Astrocyte of the hippocampus (primary cell): ENCODE measurements at places on chromosomes 5 and 9.

GRCh38 chr5:90740244-90740799 lies 181.7 kb downstream of the ADGRV1 start:
- DNase-seq = no peak

GRCh38 chr5:130168211-130168610 lies 263.9 kb downstream of the CHSY3 start:
- peak; percentile 51 for DNase-seq

DNA sequence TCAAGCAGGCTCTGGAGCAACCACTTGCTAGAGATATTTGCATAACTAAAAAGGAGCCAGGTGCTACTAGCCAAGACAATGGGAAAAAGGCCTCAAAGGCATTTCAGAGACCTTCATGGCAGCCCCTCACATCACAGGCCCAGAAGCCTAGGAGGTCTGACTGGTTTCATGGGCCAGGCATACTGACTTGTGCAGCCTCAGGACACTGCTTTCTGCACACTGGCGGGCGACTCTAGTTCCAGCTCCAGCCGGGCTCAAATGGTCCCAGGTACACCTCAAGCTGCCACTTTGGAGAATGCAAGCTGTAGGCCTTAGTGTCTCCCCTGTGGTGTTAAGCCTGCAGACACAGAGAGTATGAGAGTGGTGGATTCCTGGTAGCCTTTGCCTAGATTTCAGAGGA lies 27.1 kb downstream of the COX7C start:
- no peak for DNase-seq

GRCh38 chr9:3525096-3525835 lies 535 bp downstream of the RFX3 start:
- no peak for DNase-seq

DNA sequence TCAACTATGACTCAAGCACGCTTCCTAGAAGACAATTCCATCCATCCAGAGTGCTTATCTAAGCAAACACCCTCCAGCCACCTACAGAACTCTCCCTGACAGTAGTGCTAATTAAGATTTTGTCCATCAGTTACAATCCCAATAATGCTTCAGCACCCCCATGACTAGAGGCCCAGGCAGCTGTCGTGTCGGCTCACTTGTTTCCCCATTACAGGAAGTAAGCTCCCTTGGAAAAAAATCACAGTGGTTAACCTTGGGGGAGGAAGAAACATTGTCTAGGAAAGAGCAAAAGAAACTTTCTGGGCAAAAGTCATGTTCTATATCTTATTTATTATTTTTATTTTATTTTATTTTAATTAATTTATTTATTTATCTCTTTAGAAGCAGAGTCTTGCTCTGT lies 108.8 kb upstream of the LPAR1 start:
- no peak for DNase-seq

DNA sequence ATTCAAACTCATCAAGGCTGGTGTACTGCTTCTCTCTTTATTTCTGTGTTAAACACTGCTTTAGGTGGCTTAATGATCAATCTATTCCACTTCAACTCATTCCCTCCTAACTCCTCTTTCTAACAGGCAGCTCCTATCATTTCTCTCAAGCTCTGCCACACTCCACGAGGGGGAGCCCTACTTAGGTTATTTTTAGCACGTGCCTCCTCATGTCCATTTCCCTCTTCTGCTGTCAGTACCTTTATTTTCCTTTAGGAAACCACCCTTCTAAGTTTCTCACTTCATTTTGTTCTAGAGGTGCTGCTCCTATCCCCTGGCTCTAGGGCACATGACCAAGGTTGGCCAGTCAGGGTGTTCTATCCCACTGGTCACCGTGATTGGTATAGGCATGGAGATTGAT lies 6.7 kb upstream of the BRINP1 start:
- peak; percentile 50 for DNase-seq

DNA sequence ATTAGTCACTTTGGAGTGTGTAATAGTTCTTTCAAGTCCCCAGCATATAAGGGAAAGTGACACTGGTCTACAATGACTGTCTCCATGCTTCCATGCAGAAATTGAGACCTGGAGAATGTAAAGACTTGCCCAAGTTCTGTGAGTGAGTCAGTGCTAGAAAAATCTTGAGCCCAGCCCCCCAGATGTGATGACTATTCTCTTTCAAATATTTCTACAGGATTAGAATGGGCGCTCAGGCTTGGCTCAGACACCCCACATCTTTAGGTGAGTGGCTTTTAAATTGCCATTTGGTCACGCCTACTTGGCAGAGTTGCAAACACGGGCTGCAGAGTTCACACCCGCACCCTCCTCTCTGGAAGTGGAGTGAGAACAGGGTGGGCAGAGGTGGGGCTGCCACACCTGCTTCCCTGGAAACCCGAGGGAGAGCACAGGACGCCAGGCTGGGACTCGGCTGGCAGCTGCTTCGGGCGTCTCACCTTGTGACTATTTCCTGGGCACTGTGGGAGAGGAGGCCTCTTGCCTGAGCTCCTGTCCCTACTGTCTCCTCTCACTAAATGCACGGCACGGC lies 37.6 kb downstream of the ROPN1L start:
- peak; percentile 88 for DNase-seq

GRCh38 chr9:76521244-76521681 lies 62.3 kb downstream of the GCNT1 start:
- peak; percentile 40 for DNase-seq

DNA sequence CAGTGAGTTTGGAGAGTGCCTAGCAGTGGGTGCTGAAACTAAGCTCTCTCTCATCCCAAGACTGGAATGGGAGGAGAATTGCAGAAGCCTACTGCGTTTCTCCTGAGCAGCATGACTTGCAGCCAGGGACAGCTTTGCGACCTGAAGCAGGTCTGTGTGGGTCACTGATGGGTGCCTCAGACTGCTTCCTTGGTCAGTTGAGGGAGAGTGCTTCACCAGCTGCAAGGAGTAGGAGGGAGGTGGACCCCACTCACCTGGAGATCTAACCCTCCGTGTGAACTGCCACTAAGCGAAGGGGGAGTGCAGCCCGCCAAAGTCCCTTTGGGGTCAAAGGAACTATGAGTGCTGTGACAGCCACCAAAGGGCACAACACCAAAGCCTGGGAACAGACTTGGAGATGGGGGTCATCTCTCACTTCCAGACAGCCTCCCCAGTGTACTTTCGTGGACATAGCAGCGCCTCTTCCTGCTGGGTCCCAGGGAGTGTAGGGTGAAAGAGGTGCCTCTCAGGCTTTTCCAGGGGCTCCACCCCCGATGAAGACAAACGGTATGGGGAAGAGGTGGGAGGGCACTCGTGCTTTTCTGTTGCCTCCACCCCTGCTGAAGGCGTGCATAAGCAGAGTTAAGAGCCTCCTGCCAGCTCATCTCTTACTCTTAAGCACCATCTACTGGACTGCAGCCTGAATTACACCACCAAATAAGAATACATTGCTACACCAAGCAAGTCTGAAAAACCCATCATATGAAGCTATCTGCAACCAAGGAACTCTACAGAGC lies 34.3 kb upstream of the MACIR start:
- DNase-seq = peak; percentile 73

DNA sequence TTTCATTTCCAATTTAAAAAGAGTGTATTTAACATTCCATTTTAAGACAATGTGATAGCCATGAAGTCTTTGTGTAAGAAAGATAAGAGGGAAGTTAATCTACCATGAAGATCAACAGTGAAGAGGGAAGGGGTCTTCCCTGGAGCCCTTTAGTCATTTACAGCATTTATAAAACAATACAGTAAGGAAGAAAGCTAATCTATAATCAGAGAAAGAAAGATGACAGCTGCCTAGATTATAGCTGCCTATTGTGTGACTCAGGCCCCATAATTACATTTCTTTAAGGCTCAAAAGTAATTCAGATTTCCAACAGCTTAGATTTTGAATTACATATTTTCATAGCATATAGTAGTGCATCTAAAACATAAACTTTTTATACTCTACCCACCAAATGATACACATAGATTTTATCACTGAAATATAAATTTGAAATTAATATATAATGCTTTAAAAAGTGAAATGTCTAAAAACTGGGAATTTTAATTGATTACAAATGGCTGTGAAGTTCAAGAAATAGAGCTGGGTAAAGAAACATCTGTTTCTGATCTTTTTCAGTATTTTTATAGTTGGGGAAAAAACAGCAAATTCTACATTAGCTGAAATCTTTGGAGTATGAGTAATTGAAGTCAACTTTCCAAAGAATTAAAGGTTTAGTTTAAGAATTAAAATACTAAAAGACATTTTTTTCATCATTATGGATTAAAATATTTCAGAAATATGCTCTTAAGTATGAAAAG lies 89.6 kb downstream of the RIC1 start:
- DNase-seq = no peak

DNA sequence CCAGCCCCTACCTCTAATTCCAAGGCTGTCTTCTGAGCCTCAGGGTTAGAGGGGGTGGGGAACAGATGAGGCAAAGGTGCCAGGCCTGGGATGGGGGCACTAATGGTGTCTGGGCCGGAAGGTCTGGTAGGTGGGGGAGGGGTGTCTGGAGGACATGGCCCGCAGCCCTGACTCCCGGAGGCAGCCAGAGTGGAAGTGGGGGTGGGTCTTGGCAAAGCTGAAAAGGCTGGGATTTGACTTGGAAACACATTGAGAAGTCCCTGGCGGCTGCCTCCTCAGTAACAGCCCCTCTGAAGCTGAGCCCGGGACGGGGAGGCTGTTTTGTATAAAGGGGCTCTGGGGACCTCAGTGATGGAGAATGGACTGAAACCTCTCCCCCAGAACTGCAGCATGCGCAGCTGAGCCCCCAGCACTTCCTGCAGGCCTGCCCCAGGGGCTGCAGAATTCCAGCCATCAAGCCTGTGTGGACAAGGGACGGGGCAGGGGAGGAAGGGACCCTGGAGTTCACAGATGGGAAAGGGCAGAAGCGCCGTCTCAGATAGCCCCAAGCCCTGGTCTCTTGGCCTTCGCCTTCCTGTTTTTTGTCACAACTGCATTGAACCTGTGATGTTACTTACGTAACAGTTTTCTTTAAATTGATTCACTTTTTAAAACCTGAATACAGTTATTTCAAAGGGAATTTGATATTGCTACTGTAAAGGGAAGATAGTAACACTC lies 49.3 kb upstream of the SYNPO start:
- DNase-seq = peak; percentile 73

DNA sequence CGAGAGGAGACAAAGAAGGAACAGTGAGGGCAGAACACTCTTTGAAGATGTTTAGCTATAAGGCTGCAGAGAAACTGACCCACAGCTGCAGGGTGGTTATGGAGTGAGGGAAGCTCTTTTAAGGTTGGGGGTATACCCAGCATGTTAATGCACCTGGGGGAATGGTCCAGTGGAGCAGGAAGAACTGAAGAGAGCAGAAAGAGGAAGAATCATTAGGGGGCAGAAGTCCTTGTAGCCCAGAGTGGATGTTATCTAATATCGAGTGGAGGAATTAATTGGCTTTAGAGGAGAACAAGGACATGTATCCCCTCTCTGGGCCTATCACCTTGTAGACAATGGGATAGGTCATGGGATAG lies 7.7 kb downstream of the IL4 start:
- no peak for DNase-seq

- no peak for DNase-seq
These were observed 65.0 kb downstream of the SNCAIP start for GRCh38 chr5:122377026-122377425.

DNA sequence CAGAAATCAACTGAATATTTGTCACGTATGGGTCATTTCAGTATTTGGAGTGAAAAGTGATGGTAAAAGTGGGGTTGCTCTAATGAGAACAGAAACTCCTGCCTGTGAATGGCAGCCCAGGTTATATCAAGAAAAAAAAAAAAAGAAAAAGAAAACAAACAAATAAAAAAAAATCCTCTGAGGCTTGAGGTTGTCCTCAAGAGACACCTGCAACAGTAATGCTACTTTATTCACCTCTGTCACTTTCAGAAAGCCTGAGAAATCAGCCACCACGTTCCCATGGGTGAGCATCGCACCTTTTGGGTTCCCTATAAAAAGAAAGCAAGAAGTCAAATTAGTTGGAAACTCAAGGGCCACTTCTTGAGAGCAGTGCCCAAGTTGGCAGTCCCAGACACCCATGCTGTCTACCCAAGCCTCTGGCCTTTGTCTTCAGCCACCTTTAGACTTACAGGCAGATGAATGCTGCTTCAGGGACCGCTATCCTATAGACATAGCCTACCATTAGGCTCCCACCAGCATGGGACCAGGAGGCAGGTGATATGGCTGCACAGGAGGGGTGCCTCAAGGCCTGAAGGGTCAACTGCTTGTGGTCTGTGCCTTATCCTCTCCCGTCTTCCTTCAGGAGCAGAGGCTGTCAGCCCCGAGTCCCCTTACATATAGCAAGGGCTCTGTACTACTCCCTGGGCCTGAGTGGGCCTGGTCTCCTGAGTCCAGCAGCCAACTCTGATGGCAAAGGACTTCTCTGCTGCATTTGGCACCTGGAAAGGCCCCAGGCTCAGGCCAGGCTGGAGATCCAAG lies 31.1 kb upstream of the MEIKIN start:
- no peak for DNase-seq

DNA sequence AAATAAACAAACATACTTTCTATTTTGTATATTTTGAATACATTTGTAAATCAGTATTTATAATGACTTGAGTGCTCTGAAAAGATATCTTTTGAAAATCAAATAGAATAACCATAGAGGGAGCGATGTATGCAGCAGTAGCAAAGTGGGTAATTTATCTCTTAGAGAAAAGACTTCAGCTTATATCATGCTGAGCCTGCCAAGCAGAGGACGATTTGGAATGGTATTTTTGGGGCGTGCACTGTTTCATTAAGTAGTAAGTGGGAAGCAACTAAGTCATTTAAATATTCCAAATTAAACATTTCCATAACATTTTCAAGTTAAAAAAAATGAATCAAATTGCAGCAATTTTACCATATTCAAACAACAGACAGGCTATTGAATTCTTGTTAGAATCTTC lies 147.6 kb downstream of the CDH10 start:
- no peak for DNase-seq

DNA sequence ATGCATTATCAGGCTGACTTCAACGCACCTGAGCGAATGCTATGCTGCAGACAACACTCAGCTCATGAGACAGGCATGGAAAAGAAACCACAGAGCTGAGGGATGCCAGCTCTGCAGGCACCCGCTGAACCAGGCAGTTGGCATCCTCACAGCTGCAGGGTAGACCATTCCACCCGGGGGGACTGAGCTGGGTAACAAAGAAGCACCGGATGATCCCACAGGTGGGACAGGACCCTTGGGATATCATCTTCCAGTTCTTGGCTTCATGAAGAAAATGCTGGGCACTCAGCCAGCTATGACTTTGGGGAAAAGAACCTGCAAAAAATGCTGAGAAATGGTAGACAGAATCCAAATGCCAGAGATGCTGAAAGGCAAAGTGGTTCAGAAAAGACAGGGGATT lies 9.6 kb downstream of the EPB41L4B start:
- peak; percentile 48 for DNase-seq

DNA sequence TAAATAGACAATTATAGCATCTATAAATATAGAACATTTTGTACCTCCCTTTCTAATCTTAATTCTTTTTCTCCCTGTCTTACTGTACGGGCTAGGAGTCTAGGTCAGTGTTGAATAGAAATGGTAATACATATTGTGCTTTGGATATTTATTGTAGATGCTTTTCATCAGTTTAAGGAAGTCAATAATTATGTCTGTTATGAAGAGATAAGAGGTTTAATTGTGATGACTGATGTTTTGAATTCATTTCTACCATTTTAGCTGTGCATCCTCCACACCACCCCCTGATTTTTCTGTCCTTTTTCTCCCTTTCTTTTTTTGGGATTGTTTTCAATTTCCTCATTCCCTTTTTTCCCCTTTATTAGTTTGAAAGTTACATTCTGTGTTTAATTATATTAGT lies 95.8 kb downstream of the DOCK2 start:
- no peak for DNase-seq

- DNase-seq = no peak
These were observed 517.9 kb downstream of the MTRR start for GRCh38 chr5:8386719-8387288.
